ENCODE measurements at places on chromosomes 1 and 21.

DNA sequence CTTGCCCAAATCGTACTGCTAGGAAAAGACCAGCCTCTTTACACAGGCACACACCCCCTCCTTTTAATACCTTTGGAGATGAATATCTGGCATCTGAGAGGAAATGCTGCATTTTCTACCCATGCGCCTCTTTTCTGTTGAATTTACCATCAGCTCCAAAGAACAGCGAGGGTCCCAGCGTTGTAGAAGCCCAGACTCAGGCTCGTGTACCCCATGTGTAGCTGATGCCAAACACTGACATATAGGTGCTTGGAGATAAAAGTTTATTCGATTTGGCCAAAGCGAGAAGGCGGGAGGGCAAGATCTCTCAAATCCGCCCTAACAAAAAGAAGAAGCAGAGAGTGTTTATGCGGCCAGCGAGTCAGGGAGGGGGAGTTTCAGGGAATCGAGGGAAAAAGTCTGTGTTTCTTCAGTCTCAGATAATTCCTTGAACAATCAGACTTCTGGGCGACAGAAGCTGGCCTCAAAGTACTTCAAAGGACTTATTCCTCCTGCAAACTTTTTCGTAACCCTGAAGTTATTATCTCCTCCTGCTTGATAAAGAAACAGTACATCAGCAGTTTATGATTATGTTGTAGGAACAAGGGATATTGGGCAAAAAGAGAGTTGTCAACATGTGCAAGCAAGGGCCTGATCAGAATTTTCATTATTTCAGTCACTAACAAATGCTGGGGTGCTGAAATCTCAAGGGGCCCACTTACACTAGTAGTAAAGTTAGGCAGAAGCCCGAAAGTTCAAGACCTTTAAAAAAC, 642 bp upstream of the CREG1 start:
- DNase-seq: no peak

GRCh38 chr1:27789540-27790041, 16.6 kb downstream of the STX12 start:
- DNase-seq: no peak

DNA sequence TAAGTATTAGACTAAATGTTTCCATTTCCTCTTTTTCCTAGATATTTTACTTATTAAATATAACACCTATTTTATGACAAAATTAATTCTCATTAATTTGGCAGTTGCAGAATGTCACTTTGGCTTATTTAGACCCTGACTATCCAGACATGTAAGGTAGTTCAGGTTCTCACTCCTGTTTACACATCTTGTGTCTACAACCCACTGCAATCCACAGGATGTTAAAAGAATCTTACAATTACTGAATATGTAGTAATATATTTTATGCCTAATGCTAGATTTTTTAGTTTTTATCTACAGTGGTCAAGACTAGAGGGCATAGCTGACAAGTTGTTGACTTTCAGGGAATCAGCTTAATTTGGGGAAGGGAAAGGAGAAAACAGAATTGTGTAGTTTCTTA, 346.7 kb downstream of the USP25 start:
- DNase-seq: no peak

GRCh38 chr1:71835442-71835813, 446.9 kb downstream of the NEGR1 start:
- DNase-seq: no peak

DNA sequence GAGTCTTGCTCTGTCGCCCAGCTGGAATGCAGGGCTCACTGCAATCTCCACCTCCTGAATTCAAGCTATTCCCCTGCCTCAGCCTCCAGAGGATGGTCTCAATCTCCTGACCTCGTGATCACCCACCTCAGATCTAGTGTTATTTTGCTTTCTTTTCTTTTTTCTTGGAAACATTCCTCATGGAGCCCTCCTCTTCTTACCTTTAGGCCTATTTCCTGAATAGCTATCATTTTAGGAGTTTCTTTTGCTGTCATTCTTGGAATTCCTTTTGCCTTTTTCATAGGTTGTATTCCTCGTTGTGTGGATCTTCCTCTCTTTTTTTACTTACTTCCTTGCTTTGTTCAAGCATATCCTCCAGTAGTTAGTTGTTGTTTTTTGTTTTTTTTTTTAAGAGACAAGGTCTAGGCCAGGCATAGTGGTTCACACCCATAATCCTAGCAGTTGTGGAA, 173.8 kb downstream of the RASAL2 start:
- no peak for DNase-seq

- DNase-seq: no peak
Measured at GRCh38 chr1:246450611-246451251, 56.3 kb downstream of the SMYD3 start.

DNA sequence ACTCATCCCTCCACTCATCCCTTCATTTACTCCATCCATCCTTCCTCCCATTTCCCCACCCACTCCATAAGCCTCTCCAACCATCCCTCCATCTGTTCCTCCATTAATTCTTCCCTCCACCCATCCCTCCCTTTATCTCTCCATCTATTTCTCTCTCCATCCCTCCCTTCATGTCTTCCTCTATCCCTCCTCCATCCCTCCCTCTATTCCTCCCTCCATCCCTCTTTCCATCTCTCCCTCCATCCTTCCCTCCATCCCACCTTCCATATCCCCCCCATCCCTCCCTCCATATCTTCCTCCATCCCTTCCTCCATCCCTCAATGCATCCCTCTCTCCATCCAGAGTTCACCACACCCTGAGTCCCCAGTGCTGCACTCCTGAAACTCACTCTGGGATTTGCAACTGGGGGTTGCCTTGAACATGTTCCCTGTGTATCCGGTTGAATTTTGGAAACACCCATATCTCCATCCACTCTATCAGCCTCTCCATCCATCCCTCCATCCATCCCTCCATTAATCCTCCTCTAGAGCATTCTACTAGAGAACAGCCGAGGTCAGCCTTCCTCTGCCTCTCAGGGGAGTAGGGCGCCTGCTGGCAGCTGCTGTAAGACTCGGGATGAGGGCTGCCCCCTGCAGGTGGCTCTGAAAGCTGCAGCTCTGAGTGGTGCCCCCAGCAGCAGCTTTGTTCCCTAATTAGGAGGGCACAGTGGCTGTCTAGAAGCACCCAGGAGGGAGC, 39.4 kb downstream of the ABCG1 start:
- DNase-seq: peak; percentile 79

DNA sequence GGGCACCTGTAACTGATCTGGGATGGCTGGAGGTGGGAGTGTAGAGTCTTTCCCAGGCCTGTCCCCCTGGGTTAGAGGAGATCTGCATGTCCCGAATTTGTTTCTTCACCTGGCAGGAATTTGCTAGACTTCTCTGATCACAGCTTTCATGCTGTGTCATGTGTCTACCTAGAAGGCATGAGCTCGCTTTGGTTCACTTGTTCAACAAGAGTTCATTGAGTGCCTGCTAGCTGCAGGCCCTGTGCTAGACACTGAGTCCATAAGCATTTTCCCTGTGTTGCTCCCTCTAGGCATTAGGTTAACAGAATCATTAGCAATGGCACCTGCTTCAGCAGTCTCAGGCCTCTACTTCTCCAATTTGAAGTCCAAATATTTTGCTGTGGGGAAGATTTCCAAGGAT, 101.6 kb downstream of the MTR start:
- no peak for DNase-seq

GRCh38 chr1:1562556-1563195, 12.0 kb downstream of the SSU72 start:
- DNase-seq: no peak

- peak; percentile 53 for DNase-seq
Measured at GRCh38 chr21:35102488-35103371, 53.6 kb upstream of the RUNX1 start.

- DNase-seq: peak; percentile 6
Measured at GRCh38 chr1:155324717-155325602, 4.3 kb downstream of the RUSC1 start.

- DNase-seq: no peak
Measured at GRCh38 chr1:220786337-220787068, at the start of gene MTARC1. MTARC1 (plus strand) TSS chr1:220786913; CDS start chr1:220786945, 32 bp downstream.

GRCh38 chr1:90313778-90314177, 318.9 kb downstream of the ZNF326 start:
- no peak for DNase-seq

DNA sequence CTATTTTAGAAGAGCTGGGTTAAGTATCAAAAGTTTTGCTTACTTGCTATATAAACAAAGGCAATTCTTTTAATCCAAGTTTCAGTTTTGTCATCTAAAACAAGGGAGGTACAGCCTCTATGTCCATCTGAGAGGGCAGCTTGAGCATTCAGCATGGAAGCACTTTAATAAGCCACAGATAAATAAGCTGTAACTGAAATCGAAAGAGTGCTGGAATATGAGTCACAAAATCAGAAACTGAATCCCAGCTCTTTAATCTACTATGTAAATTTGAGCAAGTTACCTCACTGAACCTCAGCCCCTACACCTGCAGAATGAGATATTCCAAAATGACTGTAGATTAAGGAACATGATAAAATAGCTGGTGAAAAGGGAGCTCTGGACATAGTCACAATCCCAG, 80.0 kb upstream of the HP1BP3 start:
- DNase-seq: no peak

- DNase-seq: no peak
Measured at GRCh38 chr1:197736685-197737084, 38.6 kb downstream of the DENND1B start.

DNA sequence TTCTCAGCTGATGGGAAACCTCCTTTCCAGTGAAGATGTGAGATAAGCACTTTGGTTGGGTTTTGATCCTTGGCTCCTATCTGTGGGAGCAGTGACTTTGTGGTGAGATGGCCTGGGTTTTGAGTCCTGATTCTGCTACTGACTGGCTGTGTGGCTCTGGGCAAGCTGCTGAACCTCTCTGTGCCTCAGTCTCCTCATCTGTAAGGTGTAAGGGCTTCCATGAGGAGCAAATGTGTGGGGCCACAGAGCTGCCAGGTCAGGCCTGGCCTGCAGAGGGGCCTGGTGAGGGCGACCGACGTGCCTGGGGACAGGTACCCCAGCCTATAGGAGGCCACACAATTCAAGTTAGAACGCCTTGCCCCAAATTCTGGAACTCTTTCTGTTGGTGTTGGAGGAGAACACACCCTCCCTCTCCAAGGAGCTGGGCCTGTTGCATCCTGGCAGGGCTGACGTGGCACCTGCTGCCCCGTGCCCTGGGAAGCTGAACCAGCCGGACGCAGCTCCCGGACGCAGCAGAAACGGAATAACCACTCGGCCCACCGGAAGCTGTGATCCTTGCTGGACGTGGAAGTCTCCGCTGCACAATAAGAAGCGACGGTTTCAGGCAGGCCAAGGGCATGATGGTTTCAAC, 62.7 kb downstream of the AGPAT3 start:
- no peak for DNase-seq

GRCh38 chr1:14600405-14601112, 2.1 kb downstream of the KAZN start:
- DNase-seq: no peak

GRCh38 chr1:178057141-178057765, 36.7 kb upstream of the RASAL2 start:
- DNase-seq: no peak

- DNase-seq: no peak
Measured at GRCh38 chr1:1083416-1084371, 9.6 kb upstream of the RNF223 start.

- DNase-seq: no peak
Measured at GRCh38 chr1:225446981-225447615, 19.3 kb upstream of the LBR start.

GRCh38 chr1:219489636-219490035, 123.3 kb downstream of the ZC3H11B start:
- no peak for DNase-seq

DNA sequence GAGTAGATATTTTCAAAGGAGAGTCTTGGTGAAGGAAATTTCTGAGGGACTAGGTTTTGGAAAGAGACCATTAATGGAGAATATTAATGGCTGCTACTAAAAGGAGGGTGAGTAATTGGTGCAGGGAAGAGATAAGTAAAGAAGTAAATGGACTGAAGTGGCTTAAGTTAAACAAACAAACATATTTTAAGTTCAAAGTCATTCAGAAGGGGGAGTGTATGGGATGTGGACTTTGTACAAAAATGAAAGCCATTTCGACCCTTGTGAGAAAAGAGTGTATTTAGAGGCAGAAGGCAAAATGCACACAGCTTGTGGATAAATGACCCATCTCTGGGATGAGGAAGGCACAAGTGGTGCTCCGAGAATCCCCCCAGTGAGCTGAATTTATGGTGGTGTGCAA, 171.7 kb downstream of the BACH1 start:
- DNase-seq: no peak

DNA sequence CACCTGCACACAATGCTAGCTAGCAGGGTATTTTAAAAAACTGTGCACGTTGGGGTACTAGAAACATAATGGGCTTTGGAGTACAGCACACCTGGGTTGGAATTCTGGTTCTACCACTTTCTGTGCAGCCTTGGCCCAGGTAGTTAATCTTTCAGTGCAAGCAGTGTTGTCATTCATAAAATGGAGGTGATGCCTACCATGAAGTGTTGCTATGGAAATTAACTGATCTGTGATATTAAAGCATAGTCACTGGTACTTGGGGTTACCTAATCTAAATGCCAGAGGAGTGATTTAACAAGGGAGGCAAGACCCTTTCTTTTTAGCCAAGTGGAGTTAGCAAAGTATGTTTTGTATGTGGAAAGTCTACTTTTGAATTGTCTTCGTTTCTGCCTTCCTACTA, 18.0 kb downstream of the ATP1B1 start:
- no peak for DNase-seq

DNA sequence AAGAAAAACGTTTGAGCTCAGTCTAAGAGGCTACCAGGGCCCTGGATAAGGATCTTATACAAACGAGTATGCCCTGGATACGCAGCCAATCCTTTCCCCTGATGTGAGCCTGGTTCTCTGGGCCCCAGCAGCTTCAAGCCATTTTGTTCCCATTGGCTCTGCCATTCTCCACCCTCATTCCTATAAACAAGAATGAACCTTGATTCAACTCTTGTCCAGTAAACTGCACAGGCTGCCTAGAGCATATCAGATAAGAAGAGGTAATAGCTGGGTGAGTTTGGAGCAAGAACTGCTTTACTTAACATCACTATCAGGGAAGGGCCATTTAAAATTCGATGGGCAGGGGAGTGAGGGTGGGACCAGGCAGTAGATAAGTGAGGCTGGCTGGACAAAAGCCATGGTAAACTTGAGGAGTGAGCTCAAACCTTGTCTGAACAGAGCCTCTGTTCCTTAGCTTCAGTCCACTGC, 11.3 kb downstream of the BTG2 start:
- DNase-seq: no peak
